ENCODE measurements at places on chromosomes 6 and 20.

DNA sequence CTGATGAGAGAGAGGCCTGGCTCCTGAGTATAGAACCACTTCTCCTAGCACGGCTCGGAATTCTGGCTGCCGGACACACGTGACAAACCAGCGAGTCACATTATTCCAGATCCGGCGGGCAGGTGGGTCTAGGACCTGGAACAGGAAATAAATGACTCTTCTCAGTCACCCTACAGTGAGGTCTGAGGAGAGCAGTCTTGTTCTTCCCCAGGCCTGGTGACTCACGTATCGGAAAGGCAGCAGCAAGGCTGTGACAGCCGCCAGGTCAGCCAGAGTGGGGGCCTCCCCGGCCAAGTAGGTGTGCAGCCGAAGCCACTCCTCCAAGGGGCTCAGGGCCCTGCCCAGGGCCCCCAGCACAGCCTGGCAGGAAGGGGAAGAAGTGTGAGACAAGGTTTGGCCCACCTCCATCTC, 2.8 kb downstream of the VARS1 start:
- no peak for DNase-seq

DNA sequence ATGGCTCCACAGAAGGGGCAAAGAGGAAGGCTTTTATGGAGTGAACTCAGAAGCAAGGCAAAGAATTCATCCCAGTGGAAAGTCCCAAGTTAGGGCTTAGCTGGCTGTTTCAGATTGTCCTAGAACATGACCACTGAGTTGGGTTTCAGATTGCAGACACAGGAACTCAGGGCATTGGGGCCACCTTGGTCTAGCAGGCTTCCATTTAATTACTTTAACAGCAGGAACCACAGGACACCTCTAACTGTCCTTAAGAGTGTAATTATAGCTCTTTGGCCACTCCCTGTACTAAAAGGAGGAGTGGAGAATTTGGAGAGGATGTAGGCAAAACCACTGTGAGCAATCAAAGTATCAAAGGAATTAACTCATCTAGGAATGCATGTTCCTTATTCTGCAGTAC, 150.6 kb upstream of the AGPAT4 start:
- DNase-seq = no peak

DNA sequence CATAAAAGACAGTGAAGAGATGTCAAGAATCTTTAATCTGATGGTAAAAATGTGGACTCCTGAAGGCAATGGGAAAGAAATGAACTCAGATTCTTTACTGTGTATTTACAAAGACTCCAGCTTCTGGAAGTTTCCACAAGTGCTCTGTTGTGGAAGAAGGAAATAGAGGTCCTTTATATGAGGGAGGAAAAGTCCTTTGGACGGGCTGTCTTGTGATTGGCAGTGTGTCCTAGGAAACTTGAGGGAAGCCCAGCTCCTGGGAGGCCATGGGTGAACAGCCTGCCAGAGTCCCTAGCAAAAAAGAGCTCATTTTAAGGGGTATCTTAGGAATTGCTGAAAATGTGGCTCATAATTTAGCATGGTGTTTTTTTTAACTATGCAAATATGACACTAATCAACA, 92.0 kb downstream of the RNASET2 start:
- DNase-seq = no peak

GRCh38 chr20:39795401-39796272, 833.5 kb downstream of the DHX35 start:
- no peak for DNase-seq

GRCh38 chr6:44053106-44053756, 74.0 kb downstream of the MRPL14 start:
- DNase-seq = no peak

DNA sequence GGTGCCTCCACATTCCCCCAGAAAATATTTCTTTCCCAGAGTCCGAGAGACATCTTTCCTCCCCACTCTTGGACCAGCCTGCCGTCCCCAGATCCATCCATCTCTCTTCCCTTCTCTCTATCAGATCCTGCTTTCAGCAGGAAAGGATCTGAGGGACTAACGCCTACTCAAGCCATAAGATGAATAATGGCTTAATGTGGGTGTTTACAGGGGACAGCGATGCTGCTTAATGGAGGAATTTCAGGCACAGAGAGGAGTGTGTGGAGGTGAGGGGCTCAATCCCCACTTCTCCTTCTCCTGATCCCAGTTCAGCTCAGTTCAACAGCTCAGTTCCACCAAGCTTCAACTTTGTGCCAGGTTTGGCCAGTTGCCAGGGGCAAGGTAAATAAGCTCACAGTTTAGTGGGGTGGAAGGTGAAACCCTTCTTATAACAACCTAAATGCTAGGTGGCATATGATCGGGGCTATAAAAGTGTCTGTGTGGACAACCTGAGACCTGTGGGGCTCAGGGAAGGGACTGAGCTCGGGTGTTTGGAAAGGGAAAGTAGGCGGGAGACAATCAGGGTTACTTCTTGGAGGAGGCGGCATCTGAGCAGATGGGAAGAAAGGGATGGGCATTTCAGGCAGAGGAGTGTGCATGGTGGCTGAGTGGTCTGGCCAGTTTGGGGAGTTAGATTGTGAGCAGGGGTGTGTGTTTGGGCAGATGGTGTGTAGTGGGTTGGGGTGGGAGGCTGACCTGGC, 55.8 kb downstream of the CDH22 start:
- no peak for DNase-seq

DNA sequence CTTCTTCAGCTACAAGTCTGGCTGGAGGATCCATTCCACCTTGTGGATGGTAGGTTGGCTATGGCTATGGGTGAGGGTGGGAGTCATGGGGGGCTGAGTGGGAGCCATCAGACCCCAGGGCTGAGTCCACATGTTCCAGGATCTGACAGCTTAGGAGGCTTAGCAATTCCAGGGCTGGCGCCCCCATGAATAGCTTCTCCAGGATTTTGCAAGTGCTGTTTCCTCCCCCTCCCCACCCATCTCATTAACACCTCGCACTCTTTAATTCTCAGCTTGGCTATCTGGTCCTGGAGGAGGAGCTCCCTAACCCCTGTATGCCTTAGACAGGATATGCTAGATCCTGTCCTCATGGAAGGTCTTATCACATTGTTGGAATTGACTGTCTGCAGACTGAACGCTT, 39.0 kb upstream of the ANGPT4 start:
- DNase-seq = no peak

DNA sequence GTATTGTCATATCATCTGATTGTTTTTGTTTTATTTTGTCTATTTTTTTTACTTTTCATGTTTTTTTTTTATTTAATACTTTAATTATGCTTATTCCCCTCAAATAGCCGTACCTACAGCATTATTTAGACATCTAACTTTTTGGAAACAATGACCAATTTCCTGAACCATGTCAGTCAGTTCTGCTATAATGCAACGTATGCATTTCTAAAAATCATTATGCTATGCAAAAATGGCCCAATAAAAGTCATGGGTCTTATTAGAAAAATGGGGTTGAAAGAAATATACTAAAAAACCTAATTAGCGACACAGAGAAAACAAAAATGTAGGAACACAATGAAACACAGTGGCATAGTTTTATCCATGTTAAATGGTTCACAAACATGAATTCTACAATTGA, 1454.7 kb downstream of the GRIK2 start:
- no peak for DNase-seq

- DNase-seq = no peak
These were observed 16.9 kb upstream of the THEMIS start for GRCh38 chr6:127917766-127918165.

DNA sequence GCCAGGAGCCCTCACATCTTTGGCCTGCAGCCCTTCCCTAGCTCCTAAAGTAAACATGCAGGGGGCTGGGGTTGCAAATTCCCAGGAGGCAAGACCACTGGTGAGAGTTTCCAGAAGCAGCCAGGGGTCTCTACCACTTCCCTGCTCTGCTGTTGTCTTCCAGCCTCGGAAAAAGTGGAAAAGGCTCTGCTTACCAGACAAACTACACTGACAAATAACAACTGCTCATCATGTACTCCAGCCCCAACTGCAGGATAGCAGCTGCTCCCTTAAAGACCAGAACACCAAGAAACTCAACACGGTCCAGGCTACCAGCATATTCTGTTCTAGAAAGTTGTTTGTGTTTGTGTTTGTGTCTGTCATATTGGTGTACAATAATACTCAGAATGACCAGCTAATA, 187.5 kb upstream of the MARCKS start:
- DNase-seq = no peak

- DNase-seq = no peak
These were observed 71.0 kb downstream of the SSR1 start for GRCh38 chr6:7241709-7242645.

DNA sequence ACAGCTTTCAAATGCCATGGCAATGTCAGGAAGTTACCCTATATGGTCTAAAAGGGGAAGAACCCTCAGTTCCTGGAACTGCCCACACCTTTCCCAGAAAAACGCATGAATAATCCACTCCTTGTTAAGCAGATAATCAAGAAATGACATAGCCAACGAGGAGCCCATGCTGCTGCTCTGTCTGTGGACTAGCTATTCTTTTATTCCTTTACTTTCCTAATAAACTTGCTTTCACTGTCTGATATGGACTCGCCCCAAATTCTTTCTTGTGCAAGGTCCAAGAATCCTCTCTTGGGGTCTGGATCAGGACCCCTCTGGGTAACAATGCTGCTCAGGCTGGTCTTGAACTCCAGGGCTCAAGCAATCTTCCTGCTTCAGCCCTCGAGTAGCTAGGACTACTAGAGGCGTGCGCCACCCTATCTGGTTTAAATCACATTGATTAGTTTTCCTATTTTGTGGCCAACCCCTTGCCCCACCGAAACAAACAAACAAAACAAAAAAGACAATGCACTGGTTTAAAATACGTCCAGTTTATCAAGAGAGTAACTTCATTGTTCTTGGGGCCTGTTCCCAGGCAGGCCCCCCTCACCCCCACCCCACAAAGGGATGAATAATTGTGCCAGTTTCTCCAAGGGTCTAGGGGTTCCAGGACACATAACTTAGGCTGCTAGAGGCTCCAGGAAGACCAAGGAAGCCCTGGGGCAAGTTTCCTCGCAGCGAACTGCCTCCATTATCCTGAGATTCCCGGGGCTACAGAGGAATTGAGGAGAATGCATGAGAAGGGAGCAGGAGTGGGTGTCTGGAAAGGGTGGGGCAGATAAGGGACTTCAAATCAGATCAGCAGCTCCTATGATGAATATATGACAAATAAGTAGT, 10.1 kb upstream of the AKAP12 start:
- no peak for DNase-seq
